Fibroblast of the aortic adventitia (primary cell): ENCODE measurements at places on chromosomes 12 and 14.

DNA sequence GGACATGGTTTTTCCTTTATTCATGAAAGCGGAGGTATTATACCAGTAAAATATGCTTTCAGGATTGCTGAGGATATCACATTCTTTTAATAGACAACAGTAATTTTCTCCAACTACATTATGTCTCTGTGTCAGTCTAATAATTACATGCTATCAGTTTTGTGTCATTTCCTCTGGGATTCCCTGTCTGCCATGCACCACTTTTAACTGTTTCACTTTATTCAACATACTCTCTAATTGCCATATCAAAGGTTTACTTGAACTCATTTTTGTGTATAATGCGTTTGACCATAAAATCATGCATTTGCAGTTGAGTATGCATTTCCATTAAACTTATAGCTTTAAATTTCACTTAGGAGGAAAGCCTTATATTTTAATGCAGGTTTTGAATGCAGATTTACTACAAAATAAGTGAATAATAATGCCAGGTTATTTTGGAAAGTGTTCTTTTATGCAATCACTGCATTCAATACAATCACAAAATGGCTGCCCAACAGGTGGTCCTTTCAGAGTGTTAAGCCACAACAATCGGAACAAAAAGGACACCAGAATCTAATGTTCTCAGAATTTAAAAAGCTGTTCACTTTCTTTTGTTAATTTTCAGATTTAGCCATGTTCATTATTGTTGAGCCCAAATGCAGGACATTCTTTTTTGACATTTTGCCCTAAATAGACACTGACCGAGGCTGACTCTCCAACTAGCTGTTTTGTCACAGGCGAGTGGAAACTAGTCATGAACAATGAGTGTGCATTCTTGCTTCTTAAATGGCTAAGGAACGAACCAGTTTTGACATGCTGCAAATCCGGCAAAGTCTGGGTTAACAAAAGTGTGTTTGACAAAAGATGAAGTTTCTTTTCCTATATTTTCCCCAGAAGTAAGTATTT lies 40.9 kb downstream of the MBIP start:
- no peak for DNase-seq

DNA sequence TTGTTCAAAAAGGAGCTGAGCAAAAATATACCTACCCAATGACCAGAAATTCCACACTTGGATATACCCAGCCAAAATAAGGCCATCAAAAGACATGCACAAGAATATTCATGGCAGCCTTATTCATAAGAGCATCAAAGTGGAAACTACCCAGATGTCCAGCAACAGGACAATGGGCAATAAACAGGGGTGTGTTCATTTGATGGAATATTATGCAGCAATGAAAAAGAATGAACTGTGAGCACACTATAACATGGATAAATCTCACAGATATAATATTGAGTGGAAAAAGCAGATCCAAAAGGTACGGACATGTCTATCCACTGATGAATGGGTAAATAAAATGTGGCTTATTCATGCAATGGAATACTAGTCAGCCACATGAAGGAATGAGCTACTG lies 209.2 kb upstream of the LHX5 start:
- DNase-seq: no peak

- DNase-seq: no peak
These were observed 485 bp downstream of the PPP4R4 start for GRCh38 chr14:94174604-94175010.

DNA sequence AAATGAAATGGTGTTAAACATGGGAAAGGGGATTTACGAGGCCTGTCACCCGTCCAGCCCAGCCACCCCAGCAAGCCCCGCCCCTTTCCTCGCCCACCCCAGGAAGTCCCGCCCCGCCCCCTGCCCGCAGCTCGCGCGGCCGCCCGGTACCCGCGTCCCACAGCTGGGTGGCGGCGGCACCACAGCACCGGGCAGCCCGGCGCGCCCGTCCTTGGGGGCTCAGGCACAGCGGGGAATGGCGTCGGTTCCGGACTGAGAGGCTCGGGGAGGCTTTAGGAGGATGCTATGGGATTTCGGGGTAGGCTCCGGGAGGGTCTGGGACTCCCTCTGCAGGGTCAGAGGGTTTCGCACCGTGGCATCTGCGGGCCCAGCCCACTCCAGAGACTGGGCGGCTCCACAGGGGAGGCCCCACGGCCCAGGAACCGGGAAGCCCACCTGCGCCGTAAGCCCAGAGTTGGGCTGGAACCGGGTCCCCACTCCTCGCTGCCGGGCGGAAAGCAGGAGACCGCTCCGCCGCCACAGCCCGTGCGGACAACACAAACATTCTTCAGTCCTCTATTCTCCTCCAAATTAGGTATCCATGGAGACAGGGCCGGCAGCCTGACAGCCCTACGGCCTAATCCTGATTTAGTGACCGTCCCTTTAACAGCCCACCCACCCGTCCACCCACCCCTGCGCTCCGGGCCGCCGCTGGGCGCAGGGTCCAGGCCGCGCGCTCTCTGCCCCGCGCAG lies 1.4 kb downstream of the FIGNL2 start:
- DNase-seq: no peak

DNA sequence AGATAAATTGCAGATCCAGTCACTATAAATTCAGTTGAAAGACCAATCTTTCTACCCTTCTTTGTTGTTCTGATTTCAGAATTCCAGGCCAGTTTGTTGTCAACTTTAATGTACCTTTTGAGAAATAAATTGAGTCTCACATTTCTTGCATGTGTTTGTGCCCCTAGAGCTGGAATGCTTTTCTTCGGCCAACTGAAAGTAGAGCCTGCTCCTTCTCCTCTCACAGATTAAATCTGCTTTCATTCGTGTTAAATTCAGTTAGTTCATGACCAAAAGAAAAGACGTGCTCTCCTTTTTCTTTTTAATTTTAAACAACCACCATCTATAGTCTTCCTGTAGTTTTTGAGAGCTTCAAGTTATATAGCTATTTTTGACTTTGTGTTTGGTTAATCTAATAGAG lies 22.9 kb downstream of the SOCS2 start:
- DNase-seq: no peak

DNA sequence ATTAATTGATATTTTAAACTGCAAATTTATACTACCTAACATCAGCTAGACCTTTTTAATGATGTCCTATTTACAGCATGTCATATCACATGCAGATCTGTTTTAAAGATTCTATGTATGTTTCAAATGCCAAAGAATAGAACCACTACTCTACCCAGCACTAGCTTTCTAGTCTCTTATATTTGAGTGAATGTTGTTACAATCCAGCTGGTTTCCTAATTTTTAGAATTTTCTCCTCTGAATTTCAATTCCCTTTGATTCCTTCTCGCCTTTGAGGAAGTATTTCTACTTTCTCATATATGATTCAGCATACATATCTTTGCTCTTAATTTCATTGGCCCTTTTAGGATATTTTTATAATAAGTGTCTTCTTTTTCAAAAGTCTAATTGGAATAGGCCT lies 841.9 kb downstream of the TMTC2 start:
- no peak for DNase-seq
